ENCODE measurements at places on chromosomes 16 and 17.
A peak's percentile ranks its signal among the peaks of the same experiment; 100 is the strongest.

GRCh38 chr16:55912022-55912421, 36.8 kb upstream of the CES5A start:
- DNase-seq, result no peak

DNA sequence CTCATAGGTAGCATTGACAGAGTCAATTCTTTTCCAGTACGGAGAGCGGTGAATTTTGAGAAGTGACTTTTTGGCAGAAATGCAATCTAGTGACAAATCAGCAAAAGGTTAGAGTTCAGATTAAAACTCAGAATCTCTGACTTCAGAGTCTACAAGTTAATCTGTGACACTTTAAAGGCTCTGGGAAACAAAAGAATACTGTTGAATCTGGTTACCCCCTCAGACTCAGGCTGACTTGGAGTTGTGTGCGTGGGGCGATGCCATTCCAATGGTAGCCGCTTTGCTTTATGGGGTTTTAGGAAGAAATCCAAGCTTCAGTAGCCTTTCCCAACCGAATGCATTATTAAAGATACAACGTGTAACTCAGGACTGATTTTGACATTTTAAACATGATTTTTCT, 118.2 kb downstream of the CDH13 start:
- DNase-seq, result no peak

GRCh38 chr17:18993905-18994526, 10.5 kb downstream of the FAM83G start:
- DNase-seq, result no peak

- no peak for DNase-seq
Observed at GRCh38 chr17:72063756-72064450, 56.9 kb upstream of the SOX9 start.

- no peak for DNase-seq
Observed at GRCh38 chr16:67539271-67539670, 10.6 kb downstream of the RIPOR1 start.

DNA sequence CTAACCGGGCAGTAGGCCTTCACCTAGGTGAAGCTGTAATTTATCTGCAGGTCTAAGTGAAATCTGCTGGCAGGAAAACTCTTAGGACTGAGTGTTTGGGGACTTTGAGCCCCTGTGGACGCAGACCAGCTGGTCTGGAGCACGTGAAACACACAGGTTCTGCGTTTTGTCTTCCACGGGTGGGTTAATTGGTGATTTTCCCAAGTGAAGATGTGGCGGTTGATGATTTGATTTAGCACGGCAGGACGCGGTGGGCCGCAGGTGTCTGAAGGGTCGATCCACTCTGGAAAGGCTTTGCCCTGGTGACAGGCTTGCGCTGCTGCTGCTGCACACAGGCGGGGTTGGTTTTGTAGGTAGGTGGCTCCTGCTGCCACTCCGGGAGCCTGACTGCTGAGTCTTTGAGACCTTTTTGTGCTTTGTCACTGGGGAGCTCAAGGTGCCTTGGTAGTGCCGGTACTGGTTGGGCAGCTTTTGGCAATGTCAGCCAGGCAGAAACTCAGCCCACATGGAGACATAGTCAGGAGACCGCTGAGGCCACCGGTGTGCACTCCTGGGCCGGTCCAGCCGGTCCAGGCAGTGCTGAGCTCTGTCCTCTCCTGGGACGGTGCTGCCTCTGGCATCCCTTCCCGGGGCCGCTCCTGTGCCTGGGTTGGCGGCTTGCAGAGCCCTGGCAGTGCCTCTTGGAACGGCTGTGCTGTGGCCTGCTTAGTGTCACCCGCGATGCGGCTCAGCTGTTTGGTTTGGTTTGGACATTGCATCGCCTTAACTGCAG, 2.3 kb downstream of the BAIAP2 start:
- DNase-seq, result no peak

DNA sequence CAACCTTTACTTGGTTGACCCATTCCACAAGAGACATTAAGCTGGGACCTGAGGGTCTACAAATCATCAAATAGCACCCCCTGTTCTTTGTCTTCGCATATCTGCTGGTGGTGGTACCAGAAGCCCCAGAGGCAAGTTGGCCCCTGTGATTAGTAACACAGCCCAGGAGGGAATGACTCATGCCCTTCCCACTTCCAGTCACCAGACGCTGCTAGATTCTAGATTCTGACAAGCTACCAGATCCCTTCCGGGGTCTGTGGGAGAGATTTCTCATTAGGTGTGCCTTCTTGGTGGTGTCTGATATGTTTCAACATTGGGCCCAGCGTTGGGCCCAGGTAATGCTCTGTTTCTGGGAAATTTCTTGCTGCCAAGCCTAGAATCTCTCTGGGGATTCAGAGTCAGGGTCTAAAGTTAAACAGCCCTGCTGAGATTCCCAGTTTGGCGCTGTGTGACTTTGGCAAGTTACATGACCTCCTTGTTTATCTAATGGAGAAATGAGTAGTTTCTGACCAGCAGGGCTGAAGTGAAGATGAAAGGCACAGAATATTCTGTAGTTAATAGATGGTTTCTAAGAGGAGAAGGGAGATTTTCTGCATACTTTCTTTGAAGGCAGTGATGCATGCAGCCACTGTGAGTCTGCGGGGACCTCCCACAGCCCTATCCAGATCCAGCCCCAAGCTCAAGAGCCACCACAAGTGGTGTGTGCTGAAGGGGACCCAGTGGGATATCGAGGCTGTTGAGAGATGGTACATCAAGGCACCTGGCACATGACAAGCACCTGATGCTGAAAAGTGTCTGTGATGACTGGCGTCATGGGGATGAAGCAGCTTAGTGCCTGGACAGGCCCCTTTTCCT, 3.9 kb downstream of the TRPV2 start:
- DNase-seq, result no peak

DNA sequence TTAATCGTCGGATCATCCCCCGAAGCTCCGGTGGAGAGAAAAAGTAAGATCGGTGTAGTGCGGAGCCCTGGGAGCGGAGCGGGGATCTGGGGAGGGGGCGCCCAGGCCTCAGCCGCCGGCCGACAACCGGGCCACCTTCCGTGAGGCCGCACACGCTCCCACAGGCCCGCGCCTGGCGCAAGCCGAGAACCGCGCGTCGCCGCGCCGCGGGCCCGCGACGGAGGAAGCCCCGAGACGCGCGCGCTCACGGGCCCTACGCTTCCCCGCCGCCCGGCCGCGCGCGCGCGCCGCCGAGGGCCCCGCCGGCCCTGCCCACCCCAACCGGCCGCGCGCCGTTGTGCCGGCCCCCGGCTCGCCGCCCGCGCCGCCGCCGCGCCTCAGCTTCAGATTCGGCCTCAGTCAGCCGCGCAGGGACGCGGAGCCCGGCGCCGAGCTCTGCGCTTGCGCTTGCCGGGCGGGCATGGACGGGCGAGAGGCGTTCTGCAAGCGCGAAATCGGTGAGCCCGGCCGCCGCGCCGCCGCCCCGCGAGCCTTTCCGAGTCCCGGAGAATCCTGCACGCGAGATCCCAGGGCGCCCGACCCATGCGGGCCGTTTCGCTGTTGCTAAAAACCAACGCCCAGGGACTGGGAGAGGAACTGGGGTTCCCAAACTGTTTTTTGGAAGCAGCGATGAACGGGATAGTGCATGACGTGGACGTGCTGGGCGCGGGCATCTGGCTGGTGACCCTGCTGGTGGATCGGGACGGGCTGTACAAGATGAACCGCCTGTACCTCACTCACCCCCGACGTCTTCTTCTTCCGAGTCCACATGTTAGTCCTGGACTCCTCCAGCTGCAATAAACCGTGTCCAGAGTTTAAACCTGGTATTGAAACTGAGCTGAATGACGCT, 28.0 kb upstream of the LRRC37A start:
- DNase-seq, result peak; percentile 88

GRCh38 chr16:24853169-24853824, 7.5 kb downstream of the SLC5A11 start:
- DNase-seq, result no peak

- DNase-seq, result no peak
Observed at GRCh38 chr16:68229431-68230175, 6.3 kb downstream of the ESRP2 start.

- no peak for DNase-seq
Observed at GRCh38 chr17:6997171-6997570, 1.3 kb downstream of the ALOX12 start.

DNA sequence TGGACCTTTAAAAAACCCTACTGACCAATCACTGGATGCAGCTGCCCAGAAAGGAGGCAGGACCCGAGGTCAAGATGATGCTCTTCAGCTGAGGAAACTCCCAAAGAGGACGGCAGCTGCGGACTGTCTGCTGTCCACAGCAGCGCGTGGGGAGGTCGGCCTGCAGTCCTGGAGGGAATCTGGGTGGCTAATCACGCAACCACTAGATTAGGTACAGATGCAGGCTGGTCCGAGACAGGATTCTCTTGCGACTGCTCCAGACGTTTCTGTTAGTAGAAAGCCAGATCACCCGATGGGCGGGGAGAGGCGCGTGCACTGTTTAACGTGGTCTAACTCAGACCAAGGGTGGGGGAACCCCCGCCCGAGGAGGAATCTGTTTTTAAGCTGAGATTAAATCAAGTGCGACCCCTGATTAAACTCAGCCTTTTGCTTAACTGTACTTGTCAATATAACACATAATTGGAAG, 8.8 kb downstream of the CTRB2 start:
- no peak for DNase-seq

GRCh38 chr17:77345260-77345910, 204.6 kb downstream of the SEC14L1 start:
- no peak for DNase-seq

DNA sequence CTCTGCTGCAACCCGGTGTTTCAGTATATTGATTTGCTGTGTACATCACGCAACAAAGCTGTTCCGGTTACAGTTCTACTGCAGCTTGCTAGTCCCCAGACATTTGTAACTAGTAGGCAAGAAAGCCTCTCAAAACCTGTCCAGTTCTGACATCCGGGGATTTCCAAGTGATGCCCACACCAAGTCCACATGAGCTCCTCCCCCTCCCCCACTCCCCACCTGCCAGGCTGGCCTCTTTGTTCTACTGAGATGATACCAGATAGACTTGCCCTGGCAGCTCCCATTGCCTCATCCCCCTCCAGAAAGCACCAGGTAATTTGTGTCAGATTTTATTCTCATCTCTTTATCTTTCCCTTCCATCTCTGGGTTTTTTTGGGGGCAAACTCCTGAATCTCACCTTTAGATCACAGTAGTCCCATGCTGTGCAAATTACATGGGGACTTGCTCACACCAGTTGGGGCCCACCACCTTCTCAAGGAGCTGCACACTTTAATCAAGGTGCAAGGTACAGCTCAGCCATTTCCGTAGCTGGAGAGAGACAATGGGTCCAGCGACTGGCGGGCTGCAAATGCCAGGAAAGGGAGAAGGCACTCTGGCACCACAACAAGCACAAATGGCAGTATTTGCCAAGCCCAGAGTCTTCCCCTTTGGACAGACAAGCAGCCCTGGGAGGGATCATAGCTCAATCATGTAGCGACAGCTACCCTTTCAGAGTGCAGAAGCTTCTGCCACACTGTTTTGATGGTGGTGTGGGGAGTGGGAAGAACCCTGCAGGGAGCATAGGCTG, 183.1 kb downstream of the CYLD start:
- no peak for DNase-seq

DNA sequence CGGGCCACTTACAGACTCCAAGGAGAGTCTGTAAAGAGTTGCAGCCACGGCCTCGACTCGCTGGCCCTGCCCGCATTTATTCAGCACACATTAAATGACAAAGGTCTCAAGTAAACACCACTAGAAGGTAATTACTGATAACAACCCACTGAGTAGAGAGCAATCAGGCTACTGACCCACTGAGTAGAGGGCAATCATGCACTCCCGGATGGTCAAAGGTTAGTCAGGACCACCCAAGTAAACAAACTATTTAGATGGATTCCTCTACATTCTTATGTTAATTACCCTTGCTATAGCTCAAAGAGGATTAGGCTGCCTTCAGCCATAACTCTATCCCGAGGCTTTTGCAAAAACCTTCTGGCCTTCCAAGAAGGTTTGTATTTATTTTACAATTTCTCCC, 30.7 kb upstream of the ZNF267 start:
- no peak for DNase-seq

DNA sequence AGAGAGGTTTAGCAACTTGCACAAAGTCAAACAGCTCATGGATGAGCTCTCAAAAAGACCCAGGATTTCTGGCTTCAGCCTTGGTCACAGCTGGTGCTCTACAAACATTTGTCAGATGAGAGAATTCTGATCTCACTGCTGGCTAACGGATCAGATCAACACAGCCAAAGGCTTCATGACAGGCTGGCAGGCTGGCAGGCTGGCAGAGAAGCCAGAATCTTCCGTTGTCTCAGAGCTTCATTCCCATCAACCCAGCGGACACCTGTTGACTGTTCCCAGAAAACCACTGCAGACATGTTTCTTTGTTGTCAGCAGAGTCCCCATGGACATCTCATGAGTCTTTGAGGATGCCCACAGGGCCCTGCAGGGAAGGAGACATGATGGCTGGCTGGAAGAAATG, 303.8 kb upstream of the ASIC2 start:
- no peak for DNase-seq

- DNase-seq, result no peak
Observed at GRCh38 chr17:41494524-41494923, 4.8 kb upstream of the KRT36 start.

GRCh38 chr16:69544088-69544487, 21.7 kb upstream of the NFAT5 start:
- no peak for DNase-seq

DNA sequence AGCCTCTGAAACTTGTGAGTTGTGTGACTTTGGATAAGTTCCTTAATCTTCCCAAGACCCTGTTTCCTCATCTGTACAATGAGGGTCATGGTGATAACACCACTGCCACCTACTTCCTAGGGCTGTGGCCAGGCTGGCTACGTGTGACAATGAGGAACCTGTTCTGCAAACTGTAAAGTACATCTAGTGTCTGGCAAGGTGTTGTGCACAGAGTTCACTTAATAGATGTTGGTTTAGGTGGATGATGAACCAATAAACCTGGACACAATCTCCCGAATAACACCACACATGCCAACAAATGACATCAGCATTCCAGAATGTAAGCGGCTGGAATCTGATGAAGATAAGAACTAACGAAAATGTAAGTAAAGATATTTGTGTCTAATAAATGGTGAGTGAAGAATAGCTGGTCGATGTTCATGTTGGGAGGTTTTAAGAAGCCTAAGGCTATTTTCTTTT, 82.3 kb downstream of the MARCHF10 start:
- no peak for DNase-seq

- DNase-seq, result no peak
Observed at GRCh38 chr17:64024215-64024654, 3.8 kb upstream of the ICAM2 start.

DNA sequence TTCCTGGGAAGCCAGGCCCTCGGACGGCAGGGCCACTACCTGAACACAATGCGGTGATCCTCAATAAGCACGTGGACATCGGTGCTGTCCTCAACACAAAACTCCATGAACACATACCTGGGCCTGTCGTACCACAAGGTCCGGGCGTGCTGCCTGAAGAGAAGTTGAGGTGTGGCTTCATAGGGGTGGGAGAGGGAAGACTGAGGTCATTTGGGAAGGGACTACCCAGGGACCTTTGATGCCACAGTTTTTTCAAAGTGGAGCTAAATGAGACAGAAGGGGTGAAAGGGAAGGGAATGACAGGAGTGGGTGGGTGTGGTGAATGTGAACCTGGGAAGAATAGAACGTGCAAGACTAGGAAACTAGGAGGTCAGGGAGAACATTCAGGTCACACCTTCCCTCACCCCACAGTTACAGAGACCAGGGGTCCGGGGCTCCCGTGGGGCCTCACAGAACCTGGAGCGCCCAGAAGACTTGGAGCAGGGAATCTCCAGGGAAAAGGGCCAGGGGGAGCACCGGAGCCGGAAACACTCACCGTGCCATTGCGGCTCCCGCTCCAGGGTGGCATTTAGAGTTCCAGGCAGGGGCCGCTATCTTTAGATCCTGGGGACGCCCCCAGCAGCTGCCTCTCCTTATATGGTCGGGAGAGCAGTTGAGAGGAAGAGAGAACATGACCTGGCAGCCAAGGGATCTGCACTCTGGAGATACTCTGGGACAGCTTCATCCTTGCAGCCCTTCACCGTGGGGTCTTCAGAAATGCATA, at the start of gene PTGES3L:
PTGES3L (minus strand) TSS at position 570 of the 763 bp plus-strand sequence; CDS start at position 543, 27 bp downstream.
- no peak for DNase-seq

All from NCI-H1048 (cell line).